ENCODE measurements at places on chromosomes 16 and 17.
A peak's percentile ranks its signal among the peaks of the same experiment; 100 is the strongest.

- DNase-seq, result peak; percentile 70
Measured at GRCh38 chr16:2337431-2338296, 2.9 kb downstream of the ABCA3 start.

DNA sequence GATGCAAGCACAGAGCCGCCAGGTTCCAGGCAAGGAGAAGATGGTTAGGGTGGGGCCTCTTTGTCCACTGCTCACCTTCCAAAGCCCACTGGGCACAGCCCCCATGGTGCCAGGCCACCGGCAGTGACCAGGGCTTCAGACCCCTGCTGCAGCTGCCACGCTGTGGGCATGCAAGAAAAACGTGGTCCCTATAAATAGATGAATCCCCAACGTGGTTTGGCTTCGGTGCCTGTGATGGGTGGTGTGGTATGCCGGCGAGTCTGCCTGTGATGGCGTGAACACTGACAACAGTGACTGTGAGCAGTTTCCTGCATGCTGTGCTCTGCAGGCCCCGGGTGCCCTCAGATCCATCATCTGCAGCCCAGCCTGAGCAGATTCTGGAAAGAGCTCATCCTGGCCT is 36.6 kb downstream of the RAB11FIP4 start:
- DNase-seq, result no peak

DNA sequence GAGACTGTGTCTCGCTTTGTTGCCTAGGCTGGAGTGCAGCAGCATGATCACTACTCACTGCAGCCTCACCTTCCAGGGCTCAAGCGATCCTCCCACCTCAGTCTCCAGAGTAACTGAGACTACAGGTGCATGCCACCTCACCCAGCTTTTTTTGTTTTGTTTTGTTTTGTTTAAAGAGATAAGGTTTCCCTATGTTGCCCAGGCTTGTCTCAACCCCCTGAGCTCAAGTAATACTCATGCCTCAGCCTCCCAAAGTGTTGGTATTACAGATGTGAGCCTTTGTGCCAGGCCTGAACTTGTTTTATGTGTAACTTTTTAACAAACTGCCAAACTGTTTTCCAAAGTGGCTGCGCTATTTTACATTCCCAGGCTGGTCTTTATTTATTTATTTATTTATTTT is 41.8 kb upstream of the NUDT7 start:
- DNase-seq, result no peak

GRCh38 chr16:1743376-1744337 is 27.7 kb downstream of the NME3 start:
- DNase-seq, result no peak

DNA sequence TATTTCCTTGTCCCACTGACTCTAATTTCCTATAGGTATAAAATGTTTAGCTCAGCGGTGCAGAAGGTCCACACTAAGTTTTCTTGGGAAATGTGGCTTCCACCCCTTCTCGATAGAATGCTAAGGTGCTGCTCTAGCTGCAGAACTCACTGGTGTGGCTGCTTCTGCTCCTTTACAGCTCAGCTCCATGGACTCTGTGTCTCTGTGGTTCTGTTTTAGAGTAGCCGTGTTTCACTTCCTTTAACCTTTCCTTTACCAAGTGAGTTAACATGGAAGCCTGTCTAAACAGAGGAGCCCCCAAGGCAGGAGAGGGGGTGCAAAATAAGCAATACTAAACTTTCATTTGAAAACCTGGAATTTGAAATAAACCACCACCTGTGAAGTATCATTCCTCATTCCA is 65.3 kb downstream of the SPECC1 start:
- no peak for DNase-seq

GRCh38 chr17:43669971-43670644 is 8.4 kb upstream of the MEOX1 start:
- DNase-seq, result peak; percentile 50

- DNase-seq, result no peak
Measured at GRCh38 chr16:57112403-57113041, 20.1 kb downstream of the CPNE2 start.

DNA sequence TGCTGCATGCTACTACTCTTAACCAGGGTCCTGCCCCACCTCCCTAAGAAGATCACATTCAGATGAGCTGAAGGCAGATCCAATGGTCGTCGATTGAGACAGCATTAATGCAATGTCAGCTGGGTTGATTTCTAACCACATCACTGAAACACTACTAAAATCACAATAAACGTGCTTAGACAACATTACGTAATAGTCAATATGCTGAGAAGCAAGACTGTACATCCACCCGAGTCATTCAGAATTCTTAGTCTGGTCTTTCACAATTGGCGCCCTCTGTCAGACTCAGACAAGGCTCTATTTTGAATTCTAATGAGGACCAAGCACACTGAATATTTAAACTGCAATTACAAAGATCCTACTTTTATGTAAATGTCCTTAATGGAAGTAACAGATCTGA is 205.2 kb downstream of the STX8 start:
- DNase-seq, result no peak

All from NCI-H2081 (cell line).